ENCODE measurements at places on chromosomes 6 and 20.

GRCh38 chr20:22921595-22922421, 113.3 kb upstream of the SSTR4 start:
- ATAC-seq: peak; percentile 36

- no peak for ATAC-seq
These were observed 177.3 kb upstream of the TENT5A start for GRCh38 chr6:81929828-81930227.

DNA sequence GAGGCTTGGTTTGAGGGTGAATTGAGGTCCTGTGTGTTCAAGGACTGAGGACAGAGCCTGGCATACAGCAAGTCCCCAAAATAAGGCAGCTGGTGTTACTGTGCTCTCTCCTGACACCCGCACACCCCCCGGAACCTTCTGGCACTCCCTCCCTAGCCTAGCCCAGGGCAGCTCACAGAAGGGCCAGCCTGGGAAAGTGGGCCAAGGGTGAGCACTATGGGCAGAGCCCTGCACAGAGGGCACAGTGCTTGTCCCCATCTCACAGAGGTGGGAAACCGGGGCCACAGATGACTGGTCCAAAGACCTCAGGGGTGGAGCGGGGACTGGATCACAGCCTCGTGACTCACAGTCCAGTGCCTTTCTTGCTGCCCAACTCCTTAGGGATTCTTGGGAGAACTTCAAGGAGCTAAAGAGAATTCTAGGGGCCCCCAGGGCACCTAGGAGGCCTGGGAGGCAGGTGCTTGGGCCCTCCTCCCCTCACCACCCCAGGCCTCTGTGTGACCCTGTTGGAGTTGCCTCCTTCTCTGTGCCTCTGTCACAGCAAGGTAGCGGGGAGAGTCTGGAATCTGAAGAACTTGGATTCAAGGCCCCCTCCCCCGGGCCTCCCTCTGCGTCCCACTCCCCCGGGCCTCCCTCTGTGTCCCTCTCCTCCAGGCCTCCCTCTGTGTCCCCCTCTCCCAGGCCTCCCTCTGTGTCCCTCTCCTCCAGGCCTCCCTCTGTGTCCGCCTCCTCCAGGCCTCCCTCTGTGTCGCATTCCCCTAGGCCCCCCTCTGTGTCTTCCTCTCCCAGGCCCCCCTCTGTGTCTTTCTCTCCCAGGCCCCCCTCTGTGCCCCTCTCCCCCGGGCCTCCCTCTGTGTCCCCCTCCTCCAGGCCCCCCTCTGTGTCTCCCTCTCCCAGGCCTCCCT, 13.5 kb downstream of the DLGAP4 start:
- ATAC-seq: no peak

GRCh38 chr6:83696674-83697073, 12.2 kb downstream of the SNAP91 start:
- no peak for ATAC-seq

DNA sequence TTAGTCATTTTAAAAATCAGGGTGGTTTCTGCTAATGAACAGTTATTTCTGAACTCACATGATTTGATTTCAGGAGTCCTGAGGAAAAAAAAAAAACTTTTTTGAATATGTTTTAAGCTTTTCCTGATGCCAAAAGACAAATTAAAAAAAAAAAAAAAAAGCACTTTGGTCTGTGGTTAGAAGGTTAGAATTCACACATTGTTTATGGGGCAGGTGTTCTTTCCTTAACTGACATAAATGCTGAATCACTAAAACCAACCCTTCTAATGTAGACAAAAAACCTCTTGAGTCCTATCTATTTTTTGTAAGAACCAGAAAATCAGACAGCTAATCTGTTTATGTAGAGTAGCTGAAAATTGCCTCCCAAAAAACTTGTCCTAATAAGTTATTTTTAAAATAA, 20.4 kb downstream of the THEMIS start:
- no peak for ATAC-seq

- no peak for ATAC-seq
These were observed 64.0 kb downstream of the BCKDHB start for GRCh38 chr6:80170433-80170832.

GRCh38 chr6:1063671-1064355, 248.1 kb upstream of the FOXQ1 start:
- no peak for ATAC-seq

DNA sequence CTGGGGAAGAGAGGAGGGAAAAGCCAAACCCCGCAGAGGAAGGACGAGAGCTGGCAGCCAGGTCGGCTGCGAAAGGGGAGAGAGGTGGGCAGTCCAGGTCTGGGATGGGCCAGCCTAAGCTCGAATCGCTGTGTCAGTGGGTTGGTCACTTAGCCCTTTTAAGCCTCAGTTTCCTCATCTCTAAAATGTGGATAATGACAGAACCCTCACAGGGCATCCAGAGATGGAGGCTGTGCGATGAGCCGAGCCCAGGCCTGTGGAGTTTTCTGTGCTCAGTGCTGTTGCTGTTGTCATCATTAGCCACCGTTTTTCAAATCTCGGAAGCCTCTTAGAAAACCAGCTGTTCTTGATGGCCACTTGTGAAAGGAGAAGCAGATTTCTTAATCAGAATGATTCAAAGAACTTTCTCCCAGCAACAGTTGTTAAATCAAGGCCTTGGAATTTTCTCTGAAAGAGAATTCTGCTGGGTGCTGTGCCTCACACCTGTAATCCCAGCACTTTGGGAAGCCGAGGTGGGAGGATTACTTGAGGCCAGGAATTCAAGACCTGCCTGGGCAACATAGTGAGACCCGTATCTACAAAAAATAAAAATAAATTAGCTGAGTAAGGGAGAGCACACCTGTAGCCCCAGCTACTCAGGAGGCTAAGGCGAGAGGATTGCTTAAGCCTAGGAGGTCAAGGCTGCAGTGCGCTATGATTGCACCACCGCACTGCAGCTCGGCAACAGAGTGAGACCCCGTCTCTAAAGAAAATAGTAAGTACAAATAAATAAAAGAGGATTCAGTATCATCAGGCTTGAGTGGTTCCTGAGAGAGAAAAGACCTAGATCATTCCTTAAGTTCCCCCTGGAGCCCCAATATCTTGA, 46.3 kb upstream of the ENTPD6 start:
- ATAC-seq: no peak

DNA sequence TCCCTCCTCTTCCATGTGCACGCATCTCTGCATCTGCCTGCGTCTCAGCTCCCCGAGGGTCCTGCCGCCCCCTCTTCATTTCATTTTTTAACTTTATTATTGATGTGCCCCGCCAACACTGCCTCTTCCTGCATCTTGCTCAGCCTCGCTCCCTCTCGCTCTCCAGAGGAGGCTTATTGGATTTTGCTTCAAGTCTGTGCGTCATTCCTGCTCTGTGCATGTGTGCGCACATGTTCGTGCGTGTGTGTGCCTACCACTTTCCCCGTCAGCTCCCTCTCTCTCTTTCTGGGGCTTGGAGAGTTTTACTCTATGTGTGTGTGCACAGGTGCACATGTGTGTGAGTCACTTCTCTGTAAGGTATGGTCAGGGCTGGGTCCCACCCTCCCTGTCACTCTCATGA, 71.8 kb upstream of the NNAT start:
- ATAC-seq: no peak

Data from SK-N-SH treated with all-trans-retinoic acid at 6 μM for 48 hours (cell line).